Small intestine (tissue), 16 donors: ENCODE measurements at places on chromosomes 16 and 17.

- no peaks in the 10 kb centered on the region for H3K27me3 ChIP-seq
- H3K4me1 ChIP-seq = peaks cover 10% of the 10 kb centered on the region
- peak within 1 kb of the TSS; percentile 60 for H3K4me3 ChIP-seq
- no peaks in the 10 kb centered on the region for H3K36me3 ChIP-seq
- peak within 1 kb of the TSS; percentile 91 for H3K27ac ChIP-seq
Measured at GRCh38 chr17:732067-732901, at the start of gene TLCD3A. TSS of gene TLCD3A (plus strand) at chr17:732596. CDS start at chr17:732648, 52 bp downstream.

DNA sequence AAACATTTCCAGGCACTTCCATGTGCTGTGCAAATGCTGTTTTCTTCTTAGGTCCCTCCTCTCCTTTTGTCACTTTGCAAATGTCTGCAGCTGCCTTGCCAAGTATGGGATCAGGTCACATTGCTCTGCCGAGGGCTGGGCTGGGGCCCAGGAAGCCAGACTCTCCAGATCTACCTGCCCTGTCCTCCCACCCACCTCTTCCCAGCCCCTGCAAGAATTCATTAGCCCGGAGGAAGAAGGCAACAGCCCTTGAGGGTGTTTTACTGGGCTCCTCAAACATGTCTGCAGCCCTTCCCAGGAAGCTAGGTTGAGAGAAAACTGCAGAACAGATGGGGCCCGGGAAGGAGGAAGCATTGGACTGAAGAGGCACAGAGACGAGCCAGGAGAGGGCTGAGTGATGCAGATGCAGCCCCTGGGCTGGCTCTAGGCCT lies 47.1 kb downstream of the WSB1 start:
- H3K27ac ChIP-seq = no peak overlapping the region
- no peak for DNase-seq
- H3K27me3 ChIP-seq = no peaks in the 10 kb centered on the region
- H3K4me3 ChIP-seq = no peak overlapping the region
- H3K36me3 ChIP-seq = no peaks in the 10 kb centered on the region

DNA sequence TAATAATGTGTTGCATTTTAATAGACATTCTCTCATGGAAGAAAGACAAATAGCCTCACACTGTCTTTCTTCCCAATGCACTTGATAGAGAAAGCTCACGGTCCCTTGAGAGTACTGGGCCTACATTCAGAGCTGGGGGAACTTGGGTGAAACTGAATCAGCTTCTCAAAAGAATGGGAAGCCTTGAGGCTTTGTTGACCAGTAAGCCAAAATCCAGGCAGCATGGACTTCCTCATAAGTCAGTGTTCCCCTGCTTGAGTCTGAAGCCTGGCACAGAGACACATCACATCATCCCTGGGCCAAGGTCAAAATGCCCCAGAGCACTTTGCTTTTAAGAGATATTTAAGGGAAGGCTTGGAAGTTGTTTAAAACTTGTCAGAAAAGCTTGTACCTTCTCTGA lies 302.2 kb upstream of the SALL1 start:
- no peak for DNase-seq
- H3K4me1 ChIP-seq = no peaks in the 10 kb centered on the region
- peaks cover 2% of the 10 kb centered on the region for H3K27me3 ChIP-seq
- no peak overlapping the region for H3K4me3 ChIP-seq

GRCh38 chr17:27396941-27397340 lies 59.3 kb upstream of the KSR1 start:
- no peak overlapping the region for H3K4me3 ChIP-seq
- H3K27ac ChIP-seq = no peak overlapping the region
- H3K4me1 ChIP-seq = no peaks in the 10 kb centered on the region
- no peaks in the 10 kb centered on the region for H3K27me3 ChIP-seq
- no peak for DNase-seq
- no peaks in the 10 kb centered on the region for H3K36me3 ChIP-seq

DNA sequence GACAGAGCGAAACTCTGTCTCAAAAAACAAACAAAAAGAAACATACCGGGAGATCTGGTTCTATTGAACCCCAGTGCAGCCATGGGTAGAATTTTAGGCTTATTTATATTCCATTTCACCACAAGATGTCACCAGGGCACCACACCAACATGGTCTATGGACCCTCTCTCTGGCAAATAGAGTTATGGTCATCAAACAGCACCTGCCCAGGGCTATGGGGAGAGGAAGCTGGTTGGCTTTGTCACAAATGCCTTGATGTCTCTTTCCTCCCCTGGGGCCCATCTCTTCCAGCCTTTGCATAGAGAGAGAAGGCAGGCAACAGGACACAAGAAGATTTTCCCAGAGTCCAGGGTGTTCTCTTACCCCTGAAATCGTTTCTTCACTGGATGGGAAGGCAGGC lies 128.4 kb downstream of the WWOX start:
- no peaks in the 10 kb centered on the region for H3K36me3 ChIP-seq
- no peaks in the 10 kb centered on the region for H3K4me1 ChIP-seq
- H3K4me3 ChIP-seq = no peak overlapping the region
- DNase-seq = no peak
- no peak overlapping the region for H3K27ac ChIP-seq

DNA sequence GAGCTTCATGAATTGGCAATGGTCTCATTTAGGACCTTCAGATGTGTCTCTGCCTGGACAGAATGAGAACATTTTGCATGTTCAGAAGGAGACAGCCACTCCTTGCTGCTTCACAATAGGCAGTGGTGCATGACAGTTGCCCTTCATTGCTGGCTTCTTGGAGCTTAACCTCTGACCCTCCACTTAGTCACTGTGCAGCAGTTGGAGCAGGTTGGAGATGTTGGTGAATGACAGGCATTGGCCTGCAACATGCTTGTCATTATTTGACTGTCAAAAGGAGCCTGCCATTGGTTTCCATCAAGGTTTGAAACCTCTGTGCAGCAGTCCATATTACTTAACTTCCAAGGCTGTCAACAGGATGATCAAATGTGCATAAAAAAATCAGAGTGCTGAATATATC lies 22.7 kb downstream of the FTO start:
- H3K27ac ChIP-seq = no peak overlapping the region
- no peaks in the 10 kb centered on the region for H3K27me3 ChIP-seq
- H3K4me3 ChIP-seq = no peak overlapping the region
- DNase-seq = no peak

DNA sequence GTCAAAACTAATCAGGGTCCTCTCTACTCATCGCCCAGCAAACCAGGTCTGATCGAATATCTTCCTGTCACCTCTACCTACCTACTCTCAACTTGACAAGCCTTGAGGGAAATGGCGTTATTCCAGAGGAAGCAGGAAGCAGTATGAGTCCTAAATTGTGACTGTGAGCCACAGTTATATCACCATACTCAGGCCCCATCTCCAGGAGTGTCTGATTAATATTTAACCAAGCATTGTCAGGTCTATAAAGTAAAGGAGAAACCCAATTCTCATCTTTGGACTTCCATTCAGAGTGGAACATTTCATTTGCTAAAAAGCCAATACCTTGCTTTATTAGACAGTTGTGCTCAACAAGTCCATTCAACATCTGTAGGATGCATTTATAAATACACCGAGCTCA lies 17.8 kb upstream of the CLEC3A start:
- DNase-seq = peak; percentile 31
- H3K4me1 ChIP-seq = no peaks in the 10 kb centered on the region
- no peak overlapping the region for H3K4me3 ChIP-seq
- H3K36me3 ChIP-seq = no peaks in the 10 kb centered on the region
- no peak overlapping the region for H3K27ac ChIP-seq
- no peaks in the 10 kb centered on the region for H3K27me3 ChIP-seq

DNA sequence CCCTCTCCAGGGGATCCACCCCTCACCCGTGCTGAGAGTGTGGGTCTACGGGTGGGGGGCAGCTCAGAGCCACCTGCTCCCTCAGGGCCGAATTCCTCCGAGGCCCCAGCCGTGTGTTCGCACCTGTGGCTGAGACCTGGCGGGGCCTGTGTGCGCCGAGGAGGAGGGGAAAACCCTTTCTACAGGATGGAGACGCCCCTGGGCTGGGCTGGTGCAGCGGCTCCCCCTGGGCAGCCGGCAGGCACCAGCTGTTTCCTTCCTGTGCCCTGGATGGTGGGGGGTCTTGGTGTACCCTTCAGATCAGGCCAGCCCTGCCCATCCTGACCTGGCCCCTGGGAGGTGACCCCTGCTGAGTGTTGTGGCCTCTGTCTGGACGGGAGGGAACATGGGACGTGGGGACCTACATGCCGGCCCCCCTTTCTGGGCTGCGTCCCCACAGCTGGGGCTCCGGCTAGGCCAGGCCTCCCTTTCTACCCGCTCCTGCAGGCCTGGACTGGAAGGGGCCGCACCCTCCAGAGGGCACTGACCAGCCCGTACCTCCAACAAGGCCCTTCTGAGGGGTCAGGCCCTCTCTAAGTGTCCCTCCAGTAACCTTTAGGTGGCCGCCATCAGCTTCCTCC lies 28.3 kb upstream of the PABPN1L start:
- H3K27me3 ChIP-seq = no peaks in the 10 kb centered on the region
- H3K4me3 ChIP-seq = no peak overlapping the region
- H3K27ac ChIP-seq = no peak overlapping the region

DNA sequence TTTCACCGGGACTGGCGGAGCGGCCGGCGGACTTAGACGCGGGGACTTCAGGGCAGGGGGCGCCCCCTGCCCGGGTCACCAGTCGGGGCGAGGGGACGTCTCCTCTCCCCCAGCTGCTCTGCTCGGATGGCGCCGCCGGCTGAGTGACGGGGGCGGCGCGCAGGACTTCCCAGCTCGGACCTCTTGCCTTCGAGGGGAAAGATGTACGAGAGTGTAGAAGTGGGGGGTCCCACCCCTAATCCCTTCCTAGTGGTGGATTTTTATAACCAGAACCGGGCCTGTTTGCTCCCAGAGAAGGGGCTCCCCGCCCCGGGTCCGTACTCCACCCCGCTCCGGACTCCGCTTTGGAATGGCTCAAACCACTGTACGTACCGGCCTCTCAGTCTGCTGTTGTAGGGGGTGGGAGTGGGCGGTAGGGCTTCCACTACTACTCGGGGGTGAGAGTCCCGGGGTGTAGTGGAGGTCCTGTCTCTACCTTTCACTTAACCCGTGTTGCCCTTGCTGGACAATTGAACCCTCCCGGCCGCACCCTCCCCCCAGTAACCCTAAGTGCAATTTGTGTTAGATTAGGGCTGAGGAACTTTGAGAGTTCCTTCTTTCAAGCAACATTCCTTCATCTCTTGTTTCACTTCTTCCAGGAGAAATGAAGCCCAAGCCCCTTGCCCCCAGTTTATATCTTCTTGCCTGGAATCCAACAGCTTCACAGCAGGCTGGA lies 21.9 kb downstream of the GJD3 start:
- H3K4me1 ChIP-seq = no peaks in the 10 kb centered on the region
- peak overlapping the region; percentile 93 for H3K27ac ChIP-seq
- peak; percentile 52 for DNase-seq

DNA sequence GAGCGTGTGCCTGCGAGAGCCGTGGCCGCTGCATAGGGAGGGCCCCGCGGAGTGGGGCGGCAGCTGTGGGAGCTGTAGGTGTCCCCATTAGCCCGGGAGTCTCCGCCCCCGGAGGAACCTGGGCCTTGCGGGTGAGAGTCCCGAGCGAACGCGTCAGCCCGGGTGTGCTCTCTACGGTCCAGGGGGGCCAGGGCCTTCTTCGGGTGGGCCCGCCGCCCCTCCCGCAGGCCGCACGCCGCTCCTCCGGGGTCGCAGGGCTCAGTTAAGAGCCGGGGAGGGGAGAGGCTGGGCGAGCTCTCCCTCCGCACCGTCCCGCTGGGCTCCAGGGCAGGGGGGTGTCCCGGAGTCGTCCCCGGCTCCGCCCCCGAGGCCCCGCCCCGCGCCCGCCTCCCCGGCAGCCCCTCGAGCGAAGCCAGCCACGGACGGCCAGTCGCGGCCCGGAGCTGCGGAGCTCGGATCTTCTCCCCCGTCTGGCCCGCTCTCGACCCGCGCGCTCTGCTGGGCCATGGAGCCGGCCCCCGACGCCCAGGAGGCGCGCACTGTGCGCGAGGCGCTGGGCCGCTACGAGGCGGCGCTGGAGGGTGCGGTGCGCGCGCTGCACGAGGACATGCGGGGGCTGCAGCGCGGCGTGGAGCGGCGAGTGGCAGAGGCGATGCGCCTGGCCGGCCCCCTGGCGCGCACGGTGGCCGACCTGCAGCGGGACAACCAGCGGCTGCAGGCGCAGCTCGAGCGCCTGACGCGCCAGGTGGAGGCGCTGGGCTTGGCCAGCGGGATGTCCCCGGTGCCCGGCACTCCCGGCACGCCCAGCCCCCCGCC lies at the start of gene SMTNL2:
Gene SMTNL2, plus strand, starts transcription at position 429 of the 816 bp plus-strand sequence. Its CDS starts 77 bp downstream, at position 506.
- peak within 1 kb of the TSS; percentile 52 for H3K4me3 ChIP-seq
- H3K27ac ChIP-seq = no peak within 1 kb of the TSS
- H3K27me3 ChIP-seq = peaks cover 18% of the 10 kb centered on the region
- no peak for DNase-seq
- H3K36me3 ChIP-seq = no peaks in the 10 kb centered on the region
- H3K4me1 ChIP-seq = no peaks in the 10 kb centered on the region
